HCT116 (cell line): ENCODE measurements at places on chromosomes 1 and 21. TPM values are rescaled to one million over a fixed set of nuclear protein-coding genes. Genes with fewer than 3 reads are reported as not detected.

UBASH3A gene
- 0.07 TPM for total RNA-seq

- no peaks in the 10 kb centered on the region for H3K27me3 ChIP-seq
- DNase-seq = no peak
- H3K4me1 ChIP-seq = peaks cover 2% of the 10 kb centered on the region; the same call in 1 of the 2 replicates
- H3K27ac ChIP-seq = no peak overlapping the region
These were observed 65.6 kb downstream of the RGL1 start for GRCh38 chr1:183870351-183871077.

- no peak overlapping the region for H3K27ac ChIP-seq
- peaks cover 11% of the 10 kb centered on the region for H3K4me1 ChIP-seq
- DNase-seq = peak; percentile 37
- no peaks in the 10 kb centered on the region for H3K27me3 ChIP-seq
- H3K36me3 ChIP-seq = no peaks in the 10 kb centered on the region
These were observed 428.4 kb upstream of the B3GALT2 start for GRCh38 chr1:193614817-193615216.

DNA sequence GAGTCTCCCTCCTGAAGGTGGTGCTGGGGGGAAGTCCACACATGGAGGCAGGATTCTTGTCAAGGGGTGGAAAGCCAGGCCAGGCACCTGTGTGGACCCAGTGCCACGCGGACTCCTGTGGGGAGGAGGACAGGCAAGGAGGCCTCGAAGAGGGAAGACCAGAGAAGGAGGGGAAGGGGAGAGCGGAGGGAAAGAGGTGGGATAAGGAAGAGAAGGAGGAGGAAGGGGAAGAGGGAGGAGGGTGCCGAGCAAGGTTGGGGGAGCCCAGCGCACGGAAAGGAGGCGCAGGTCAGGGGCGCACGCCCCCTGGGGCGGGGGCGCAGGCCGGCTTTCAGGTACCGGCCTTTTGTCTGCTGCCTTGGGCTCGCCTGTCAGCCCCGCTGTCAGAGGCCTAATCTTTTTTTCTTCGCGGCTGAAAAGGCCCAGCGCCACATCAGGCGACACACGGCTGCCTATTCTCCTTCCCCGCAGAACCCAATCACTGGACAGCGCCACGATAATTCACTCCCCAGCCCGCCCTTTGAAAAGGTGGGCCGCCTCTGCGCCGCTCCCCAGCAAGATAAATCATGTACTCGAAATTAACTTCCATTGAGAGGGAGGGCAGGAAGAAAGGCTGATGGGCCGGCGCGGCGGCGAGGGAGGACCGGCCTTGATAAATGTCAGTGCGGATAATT is 42.5 kb downstream of the PRDM16 start:
- no peak overlapping the region for H3K27ac ChIP-seq
- H3K4me3 ChIP-seq = no peak overlapping the region
- H3K27me3 ChIP-seq = no peaks in the 10 kb centered on the region

DNA sequence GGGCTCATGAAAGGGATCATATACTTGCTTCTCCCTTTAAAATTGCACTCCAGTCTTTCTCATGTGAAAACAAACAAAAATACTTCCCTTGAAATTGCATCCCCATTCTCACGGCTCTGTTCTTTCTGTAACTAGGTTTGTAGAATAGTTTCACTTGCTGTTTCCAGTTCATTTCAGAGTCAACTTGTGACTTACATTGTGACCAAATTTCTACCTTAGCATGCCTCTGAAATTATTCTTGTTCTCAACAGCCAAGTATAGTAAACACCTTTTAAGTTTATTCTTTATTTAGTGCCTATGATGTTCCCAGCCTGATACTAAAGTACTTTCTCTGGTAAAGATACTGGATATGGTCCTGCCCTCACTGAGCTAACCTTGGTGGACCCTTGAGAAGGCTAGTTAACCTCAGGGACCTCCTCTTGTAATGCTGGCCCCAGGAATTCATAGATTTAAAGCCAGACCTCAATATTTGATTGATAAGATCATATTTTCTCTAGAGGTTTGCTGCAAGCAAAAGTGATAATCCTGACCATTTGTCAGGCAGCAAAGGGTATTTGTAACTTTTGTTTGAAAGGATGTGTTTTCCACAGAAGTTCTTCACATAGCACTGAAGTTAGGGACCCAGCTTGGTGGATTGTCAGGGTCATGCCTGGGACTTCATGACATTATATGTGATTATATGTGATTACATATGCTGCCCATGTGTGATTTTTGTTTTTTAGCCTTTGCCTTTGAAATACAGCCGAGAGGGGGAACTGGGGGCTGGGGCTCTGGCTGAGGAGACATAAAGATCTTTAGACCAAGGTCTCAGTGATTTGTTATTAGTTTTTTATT is 29.6 kb downstream of the VANGL2 start:
- DNase-seq = no peak
- no peak overlapping the region for H3K27ac ChIP-seq
- H3K27me3 ChIP-seq = no peaks in the 10 kb centered on the region
- H3K4me3 ChIP-seq = no peak overlapping the region
- H3K4me1 ChIP-seq = no peaks in the 10 kb centered on the region

- H3K27me3 ChIP-seq = no peaks in the 10 kb centered on the region
- no peak for DNase-seq
- no peaks in the 10 kb centered on the region for H3K4me1 ChIP-seq
- no peak overlapping the region for H3K27ac ChIP-seq
These were observed 20.6 kb upstream of the APOBEC4 start for GRCh38 chr1:183673605-183674323.
